Activated CD4-positive, alpha-beta memory T cell treated with anti-CD3 and anti-CD28 coated beads, Interleukin-2, amount 10 ng/mL, durations not matched to agents 7 days and 5 days (primary cell): ENCODE measurements at places on chromosomes 11 and 22. TPM values are rescaled to one million over a fixed set of nuclear protein-coding genes. Genes with fewer than 3 reads are reported as not detected.

TMEM191C gene
- total RNA-seq = 0.48 TPM

EMID1 gene
- total RNA-seq = not detected

FGF3 gene
- total RNA-seq = not detected

RBM7 gene
- total RNA-seq = 36.5 TPM

DNAJB13 gene
- total RNA-seq = not detected

TMEM45B gene
- 3.3 TPM for total RNA-seq

CRYBA4 gene
- not detected for total RNA-seq

ADSL gene
- 95.0 TPM for total RNA-seq

LIF gene
- total RNA-seq = 94.8 TPM

KRTAP5-10 gene
- not detected for total RNA-seq

- H3K4me1 ChIP-seq = no peaks in the 10 kb centered on the region
- DNase-seq = no peak
- H3K27ac ChIP-seq = no peak overlapping the region
- no peak overlapping the region for H3K4me3 ChIP-seq
- no peaks in the 10 kb centered on the region for H3K27me3 ChIP-seq
- no peaks in the 10 kb centered on the region for H3K36me3 ChIP-seq
Measured at GRCh38 chr11:132604431-132604830, 927.9 kb downstream of the OPCML start.

GRCh38 chr11:124759266-124760204 is 2.6 kb downstream of the ESAM start:
- DNase-seq = no peak
- peaks cover 23% of the 10 kb centered on the region for H3K4me1 ChIP-seq
- H3K4me3 ChIP-seq = no peak overlapping the region
- peaks cover 55% of the 10 kb centered on the region for H3K27me3 ChIP-seq

DNA sequence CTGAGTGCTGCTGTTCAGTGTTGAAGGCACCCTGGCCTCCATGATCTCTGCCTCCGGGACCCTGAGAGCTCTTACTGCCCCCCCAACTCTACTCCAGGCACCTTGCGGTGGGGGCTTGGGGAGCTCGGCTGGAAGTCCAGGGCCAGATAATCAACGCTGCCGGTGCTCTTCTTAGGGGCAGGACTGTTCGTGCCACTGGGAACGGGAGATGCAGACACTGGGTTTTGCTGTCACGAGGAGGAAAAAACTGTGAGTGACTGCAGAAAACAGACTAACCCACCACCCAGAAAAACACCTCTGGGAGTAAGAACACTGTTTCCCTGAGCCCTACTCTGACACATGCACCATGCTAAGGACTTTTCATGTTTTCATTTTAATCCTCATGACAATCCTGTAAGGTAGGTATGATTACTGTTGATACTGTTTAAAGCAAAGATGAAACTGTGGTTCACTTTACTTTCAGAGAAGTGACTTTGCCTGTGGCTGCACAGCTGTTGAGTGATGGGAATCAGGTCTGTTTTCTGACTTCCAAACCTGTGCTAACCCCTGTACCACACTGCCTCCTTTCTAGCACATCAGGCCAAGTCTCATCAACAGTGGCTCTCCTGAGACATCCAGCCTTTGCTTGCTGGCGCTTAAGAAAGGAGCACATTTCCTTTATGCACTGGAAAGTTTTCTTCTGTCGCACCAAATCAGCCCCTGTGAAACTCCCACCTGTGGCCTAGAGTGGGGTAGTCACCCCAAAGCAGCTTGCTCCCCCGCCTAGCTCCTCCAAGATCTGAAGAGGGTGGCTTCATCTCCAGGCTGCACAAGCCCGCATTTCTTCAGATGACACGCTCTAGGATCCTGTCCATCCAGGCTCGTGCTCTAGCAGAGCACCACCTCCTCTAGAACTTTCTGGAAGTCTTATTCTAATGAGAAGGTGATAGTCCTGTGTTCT is 31.8 kb downstream of the USP35 start:
- H3K4me3 ChIP-seq = no peak overlapping the region
- peaks cover 27% of the 10 kb centered on the region for H3K4me1 ChIP-seq

- H3K27ac ChIP-seq = no peak overlapping the region
- no peak for DNase-seq
- no peaks in the 10 kb centered on the region for H3K27me3 ChIP-seq
- H3K36me3 ChIP-seq = no peaks in the 10 kb centered on the region
- no peak overlapping the region for H3K4me3 ChIP-seq
Measured at GRCh38 chr11:1161410-1162137, 3.8 kb downstream of the MUC5AC start.

DNA sequence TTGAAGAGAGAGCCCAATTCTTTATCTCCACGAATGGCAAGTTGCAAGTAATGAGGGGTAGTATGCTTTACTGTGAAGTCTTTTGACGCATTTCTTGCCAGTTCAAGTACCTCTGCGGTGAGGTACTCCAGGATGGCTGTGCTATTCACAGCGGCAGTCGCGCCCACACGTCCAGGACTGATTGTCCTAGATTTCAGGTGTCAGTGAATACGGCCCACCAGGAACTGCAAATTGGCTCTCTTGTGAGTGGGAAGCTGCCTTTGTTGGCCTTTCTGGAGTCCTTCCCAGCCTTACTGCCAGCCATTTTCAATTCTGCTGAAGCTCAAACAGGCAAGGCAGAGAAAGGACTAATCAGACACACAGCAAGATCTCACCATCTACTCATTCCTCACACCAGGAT is 8.5 kb downstream of the PPFIA1 start:
- H3K27me3 ChIP-seq = no peaks in the 10 kb centered on the region
- peaks cover 54% of the 10 kb centered on the region for H3K36me3 ChIP-seq
- H3K4me1 ChIP-seq = peaks cover 17% of the 10 kb centered on the region
- H3K27ac ChIP-seq = no peak overlapping the region

- H3K4me1 ChIP-seq = peaks cover 32% of the 10 kb centered on the region
- peaks cover 21% of the 10 kb centered on the region for H3K36me3 ChIP-seq
- H3K27me3 ChIP-seq = no peaks in the 10 kb centered on the region
- H3K27ac ChIP-seq = no peak overlapping the region
- H3K4me3 ChIP-seq = no peak overlapping the region
Measured at GRCh38 chr22:39415506-39415905, 15.9 kb downstream of the TAB1 start.

GRCh38 chr22:29069463-29069862 is 3.4 kb upstream of the KREMEN1 start:
- no peaks in the 10 kb centered on the region for H3K36me3 ChIP-seq
- H3K4me1 ChIP-seq = peaks cover 24% of the 10 kb centered on the region
- no peak overlapping the region for H3K27ac ChIP-seq
- DNase-seq = no peak
- H3K4me3 ChIP-seq = no peak overlapping the region

GRCh38 chr11:17268902-17269301 is 7.6 kb upstream of the NUCB2 start:
- no peaks in the 10 kb centered on the region for H3K36me3 ChIP-seq
- no peak overlapping the region for H3K27ac ChIP-seq
- H3K27me3 ChIP-seq = peaks cover 46% of the 10 kb centered on the region
- H3K4me1 ChIP-seq = peaks cover 23% of the 10 kb centered on the region

DNA sequence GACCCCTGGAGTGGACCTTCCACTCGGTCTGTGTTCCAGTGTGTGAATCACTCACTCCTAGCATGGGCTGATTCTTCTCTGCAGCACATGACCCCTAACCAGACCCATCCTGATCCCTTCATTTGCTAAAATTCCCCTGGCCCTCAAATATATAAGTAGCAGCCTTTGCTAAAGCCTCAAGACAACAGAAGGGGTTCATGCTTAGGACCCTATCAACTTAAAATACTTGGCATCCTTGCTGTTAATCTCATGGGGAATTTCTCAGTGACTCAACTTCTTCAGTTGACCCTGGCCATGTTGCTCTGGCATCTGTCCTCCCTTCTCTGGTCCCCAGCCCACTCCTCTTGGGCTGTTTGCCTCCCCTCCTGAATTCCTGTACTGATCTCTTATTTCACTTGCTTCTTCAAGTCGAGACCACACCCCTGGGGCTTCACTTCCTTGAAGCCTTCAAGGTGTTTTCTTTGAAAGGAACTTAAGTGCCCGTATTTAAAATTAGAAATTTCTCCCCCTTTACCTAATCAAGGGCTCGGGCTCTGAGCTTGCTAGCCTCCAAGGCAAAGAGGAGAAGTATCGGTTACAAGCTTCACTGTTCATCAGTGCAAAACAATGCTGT is 23.6 kb downstream of the NNMT start:
- no peak for DNase-seq
- no peak overlapping the region for H3K4me3 ChIP-seq
- H3K36me3 ChIP-seq = no peaks in the 10 kb centered on the region
- H3K27ac ChIP-seq = no peak overlapping the region

GRCh38 chr11:12693479-12694182 is 19.4 kb downstream of the TEAD1 start:
- no peak overlapping the region for H3K27ac ChIP-seq
- no peaks in the 10 kb centered on the region for H3K36me3 ChIP-seq
- no peak overlapping the region for H3K4me3 ChIP-seq
- H3K27me3 ChIP-seq = peaks cover 72% of the 10 kb centered on the region
- H3K4me1 ChIP-seq = peaks cover 8% of the 10 kb centered on the region

- no peak for DNase-seq
- H3K4me1 ChIP-seq = no peaks in the 10 kb centered on the region
- no peaks in the 10 kb centered on the region for H3K36me3 ChIP-seq
- no peak overlapping the region for H3K27ac ChIP-seq
Measured at GRCh38 chr11:66767666-66768065, 38.6 kb upstream of the SPTBN2 start.

- H3K27ac ChIP-seq = no peak overlapping the region
- H3K4me3 ChIP-seq = no peak overlapping the region
- H3K27me3 ChIP-seq = no peaks in the 10 kb centered on the region
- peaks cover 12% of the 10 kb centered on the region for H3K4me1 ChIP-seq
- no peaks in the 10 kb centered on the region for H3K36me3 ChIP-seq
Measured at GRCh38 chr22:43289976-43290721, 53.0 kb downstream of the SCUBE1 start.

- no peaks in the 10 kb centered on the region for H3K36me3 ChIP-seq
- DNase-seq = no peak
- H3K27me3 ChIP-seq = no peaks in the 10 kb centered on the region
- H3K27ac ChIP-seq = no peak overlapping the region
- no peak overlapping the region for H3K4me3 ChIP-seq
- no peaks in the 10 kb centered on the region for H3K4me1 ChIP-seq
Measured at GRCh38 chr11:82539669-82540068, 194.0 kb downstream of the FAM181B start.
